ENCODE measurements at places on chromosomes 5 and 9.

- no peak for DNase-seq
Observed at GRCh38 chr9:132641216-132641615, 28.6 kb downstream of the DDX31 start.

GRCh38 chr9:133786907-133787753 is 49.0 kb upstream of the SARDH start:
- DNase-seq: no peak

- no peak for DNase-seq
Observed at GRCh38 chr5:179526978-179527377, 23.4 kb upstream of the RUFY1 start.

DNA sequence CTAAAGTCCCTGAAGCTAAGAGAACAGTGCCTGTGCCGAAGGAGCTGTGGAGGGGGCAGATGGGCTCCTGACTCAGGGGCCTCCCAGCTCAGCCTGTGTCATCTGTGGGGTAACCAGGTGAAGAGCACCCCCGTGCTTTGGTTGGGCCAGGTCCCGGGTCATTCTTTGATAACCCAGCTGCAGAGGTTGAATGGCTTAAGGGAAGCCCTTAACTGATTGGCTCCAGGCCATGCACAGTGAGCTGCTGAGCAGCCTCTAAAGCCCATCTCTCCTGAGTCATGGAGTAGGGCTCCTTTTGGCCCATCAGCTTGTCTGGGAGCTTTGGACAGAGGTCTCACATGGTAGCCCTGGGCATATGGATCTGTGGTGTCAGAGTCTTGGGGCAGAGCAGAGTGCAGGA is 28.7 kb downstream of the COL27A1 start:
- DNase-seq: no peak

DNA sequence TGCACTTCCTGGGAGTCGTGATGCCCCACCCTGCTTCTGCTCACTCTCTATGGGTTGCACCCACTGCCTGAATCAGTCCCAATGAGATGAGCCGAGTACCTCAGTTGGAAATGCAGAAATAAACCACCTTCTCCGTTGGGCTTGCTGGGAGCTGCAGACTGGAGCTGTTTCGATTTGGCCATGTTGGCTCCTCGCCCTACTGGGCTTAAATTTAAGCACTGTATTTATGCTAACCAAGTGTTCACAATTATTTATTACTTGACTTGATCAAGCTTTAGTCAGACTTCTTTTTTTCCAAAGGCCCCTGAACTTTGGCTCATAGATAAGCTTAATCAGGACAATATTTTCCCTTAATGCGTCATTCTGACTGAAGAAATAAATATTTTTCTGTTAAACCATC is 1072.4 kb upstream of the CDH9 start:
- DNase-seq: no peak

- no peak for DNase-seq
Observed at GRCh38 chr5:38783011-38783561, 62.7 kb upstream of the OSMR start.

DNA sequence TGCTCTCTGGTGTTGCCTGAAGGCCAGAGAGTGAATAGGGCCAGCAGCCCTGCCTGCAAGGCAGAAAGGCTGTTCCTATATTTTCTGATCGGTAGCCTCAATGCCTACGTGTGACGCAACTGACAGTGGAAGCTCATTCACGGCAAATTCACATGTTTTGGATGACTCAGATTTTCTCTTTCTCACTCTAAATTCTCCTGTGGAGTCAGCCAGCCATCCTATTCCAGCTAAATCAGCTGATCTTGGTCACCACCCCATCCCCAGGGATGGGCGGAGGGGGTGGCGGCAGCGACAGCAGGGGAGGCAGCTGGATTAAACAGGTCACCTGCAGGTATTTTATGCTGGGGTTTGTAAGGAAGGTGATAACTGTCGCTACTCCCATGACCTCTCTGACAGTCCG is 52.3 kb downstream of the ZNF510 start:
- no peak for DNase-seq

GRCh38 chr5:73231246-73231778 is 58.3 kb downstream of the TMEM174 start:
- no peak for DNase-seq

DNA sequence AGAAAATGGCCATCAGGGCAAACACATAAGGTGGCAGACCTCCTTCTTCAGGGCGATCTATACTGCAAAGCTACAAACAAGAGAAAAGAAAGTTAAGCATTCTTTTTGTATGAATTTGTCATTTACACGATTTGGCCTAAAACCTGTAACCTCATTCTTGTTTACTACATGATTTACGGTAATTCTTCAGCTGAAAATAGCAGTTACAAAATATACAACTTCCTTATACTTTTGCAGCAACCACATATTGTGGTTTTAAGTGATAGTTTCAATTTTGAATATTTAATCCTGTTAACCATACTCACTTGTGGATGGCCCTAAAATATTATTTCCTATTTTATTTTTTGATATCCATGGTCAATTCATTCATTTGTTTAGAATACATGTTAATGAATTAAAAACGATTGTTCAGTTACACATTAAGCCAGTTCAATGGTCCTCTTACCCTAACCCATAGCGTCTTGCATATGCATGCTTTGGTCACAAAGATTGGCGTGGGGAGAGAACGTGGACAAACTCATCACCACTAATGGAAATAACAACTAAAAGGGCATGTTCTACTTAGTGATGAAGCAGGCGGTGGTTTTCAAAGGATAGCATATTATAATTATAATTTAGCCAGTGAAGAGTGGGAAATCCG is 16.6 kb downstream of the TUT7 start:
- DNase-seq: no peak

- no peak for DNase-seq
Observed at GRCh38 chr5:87997662-87998061, 271.0 kb downstream of the TMEM161B start.

DNA sequence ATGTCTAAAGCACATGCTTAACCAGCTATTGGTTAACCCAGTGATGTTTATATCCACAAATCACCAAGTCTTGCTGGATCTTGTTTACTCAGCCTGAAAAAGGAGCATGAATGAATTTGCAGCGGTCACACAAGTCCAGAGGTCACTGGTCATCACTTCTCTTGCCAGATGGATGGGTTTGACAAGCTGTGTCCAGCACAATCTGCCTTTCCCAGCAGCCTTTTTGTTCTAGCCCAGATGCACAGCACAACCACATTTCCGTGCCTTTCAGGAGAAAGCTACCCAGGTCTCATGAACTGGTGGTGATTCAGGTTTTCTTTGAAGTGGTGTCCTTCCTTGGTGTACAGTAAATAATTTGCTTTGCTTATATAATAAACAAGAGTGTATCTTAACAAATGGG is 32.1 kb downstream of the TMEM252 start:
- no peak for DNase-seq

GRCh38 chr5:167936022-167936421 is 355.4 kb upstream of the WWC1 start:
- DNase-seq: no peak

- no peak for DNase-seq
Observed at GRCh38 chr5:80715887-80716286, 61.1 kb upstream of the DHFR start.

DNA sequence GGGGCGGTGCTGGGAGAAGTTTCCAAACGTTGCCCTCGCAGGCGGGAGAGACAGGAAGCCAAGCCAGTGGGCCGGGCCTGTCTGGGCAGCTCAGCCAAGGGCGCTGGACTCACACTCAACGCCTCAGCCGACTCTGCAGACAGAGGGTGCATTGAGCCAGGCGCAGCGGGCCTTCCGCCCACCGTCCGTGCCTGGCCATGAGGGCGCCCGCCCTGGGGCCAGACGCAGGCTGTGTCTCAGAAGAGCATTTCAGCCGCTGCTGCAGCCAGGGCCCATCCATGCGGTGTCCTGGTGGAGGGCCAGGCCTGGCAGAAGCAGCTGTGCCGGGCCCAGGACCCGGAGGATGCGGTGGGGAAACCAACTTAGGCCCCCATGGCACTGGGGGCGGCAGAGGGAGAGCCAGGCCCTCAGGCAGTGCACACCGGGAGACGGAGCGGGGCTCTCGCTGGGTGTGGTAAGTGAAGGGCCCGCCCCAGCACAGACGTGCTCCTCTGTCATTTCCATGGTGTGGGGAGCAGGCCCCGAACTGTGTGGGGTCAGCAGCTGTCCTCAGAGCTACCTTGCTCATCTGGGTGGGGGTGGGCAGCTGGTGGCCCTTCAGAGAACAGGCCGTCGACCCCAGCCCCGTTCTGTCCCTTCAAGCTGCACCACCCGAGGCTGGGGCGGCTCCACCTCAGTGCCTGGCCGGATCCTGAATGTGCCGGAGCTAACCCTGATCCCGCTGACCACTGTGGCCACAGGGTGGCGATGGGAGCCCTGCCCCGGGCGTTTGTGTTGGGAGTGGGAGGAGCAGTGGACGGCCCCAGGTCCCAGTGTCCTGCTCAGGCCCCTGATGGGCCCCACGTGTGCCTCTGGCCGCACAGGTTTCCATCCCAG is 18.0 kb downstream of the DNLZ start:
- no peak for DNase-seq

- no peak for DNase-seq
Observed at GRCh38 chr9:112403614-112404201, 23.8 kb downstream of the HSDL2 start.

- no peak for DNase-seq
Observed at GRCh38 chr5:65808818-65809217, 86.8 kb downstream of the NLN start.

GRCh38 chr5:71988808-71989207 is 118.5 kb upstream of the MAP1B start:
- no peak for DNase-seq

- no peak for DNase-seq
Observed at GRCh38 chr9:136328622-136329041, 1.3 kb downstream of the GPSM1 start.

DNA sequence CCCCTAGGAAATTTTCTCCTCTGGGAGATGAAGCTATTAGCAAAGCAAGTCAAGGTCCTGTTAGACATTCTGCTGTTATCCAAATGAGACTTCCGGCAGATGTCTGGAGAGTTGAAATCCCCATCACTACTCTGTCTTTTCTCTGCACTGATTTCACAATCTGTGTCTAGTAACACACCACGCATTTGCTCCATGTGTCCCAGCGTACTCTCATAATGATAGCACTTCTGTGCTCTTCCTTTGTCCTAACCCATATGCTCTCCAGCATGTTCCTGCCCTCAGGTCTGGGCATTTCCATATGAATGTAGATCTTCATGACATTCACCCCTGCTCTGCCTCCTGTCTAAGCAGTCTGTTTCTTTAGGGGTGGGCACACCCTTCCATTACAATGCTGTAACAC is 1949.0 kb upstream of the WWC1 start:
- DNase-seq: no peak
